ENCODE measurements at places on chromosomes 1 and 21. TPM values are rescaled to one million over a fixed set of nuclear protein-coding genes. Genes with fewer than 3 reads are reported as not detected.

The LAX1 gene
- total RNA-seq = under 0.01 TPM

The PGLYRP3 gene
- total RNA-seq = not detected

The RGSL1 gene
- total RNA-seq = not detected

The FCGR1A gene
- total RNA-seq = not detected

The CYP4Z1 gene
- not detected for total RNA-seq

The CLDN14 gene
- total RNA-seq = not detected

The TTC34 gene
- total RNA-seq = 0.29 TPM

The MYBPH gene
- total RNA-seq = 0.88 TPM

The LCE1E gene
- total RNA-seq = not detected

The BTBD8 gene
- 2.4 TPM for total RNA-seq

The HAO2 gene
- total RNA-seq = not detected

The NFASC gene
- under 0.01 TPM for total RNA-seq

The FCRL2 gene
- total RNA-seq = not detected

The KCNQ4 gene
- not detected for total RNA-seq

The KCNK1 gene
- 0.22 TPM for total RNA-seq

The ZMYND12 gene
- total RNA-seq = 0.14 TPM

The TTLL7 gene
- total RNA-seq = 15.9 TPM

The LDLRAD1 gene
- total RNA-seq = not detected

The ADAM30 gene
- total RNA-seq = not detected

The CD48 gene
- not detected for total RNA-seq

The KRTAP8-1 gene
- total RNA-seq = not detected

The ELAPOR1 gene
- 0.22 TPM for total RNA-seq

The PCBP3 gene
- 0.86 TPM for total RNA-seq

The PDE4B gene
- 72.3 TPM for total RNA-seq

The RNU1-3 gene
- under 0.01 TPM for total RNA-seq

The OR6N1 gene
- total RNA-seq = not detected

The FAM72A gene
- 7.3 TPM for total RNA-seq
